ENCODE measurements at places on chromosomes 1 and 21.

DNA sequence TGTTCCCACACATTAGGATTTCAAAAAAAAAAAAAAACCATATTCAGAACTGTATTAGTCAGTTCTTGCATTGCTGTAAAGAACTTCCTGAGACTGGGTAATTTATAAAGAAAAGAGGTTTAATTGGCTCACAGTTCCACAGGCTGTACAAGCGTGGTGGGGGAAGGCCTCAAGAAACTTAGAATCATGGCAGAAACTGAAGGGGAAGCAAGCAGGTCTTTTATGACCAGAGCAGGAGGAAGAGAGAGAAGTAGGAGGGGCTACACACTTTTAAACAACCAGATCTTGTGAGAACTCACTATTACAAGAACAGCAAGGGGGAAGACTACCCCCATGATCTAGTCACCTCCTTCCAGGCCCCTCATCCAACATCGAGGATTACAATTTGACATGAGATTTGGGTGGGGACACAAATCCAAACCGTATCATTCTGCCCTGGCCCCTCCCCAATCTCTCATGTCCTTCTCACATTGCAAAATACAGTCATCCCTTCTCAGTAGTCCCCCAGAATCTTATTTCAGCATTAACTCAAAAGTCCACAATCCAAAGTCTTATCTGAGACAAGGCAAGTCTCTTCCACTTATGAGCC, 51.8 kb downstream of the POU2F1 start:
- no peak for DNase-seq

DNA sequence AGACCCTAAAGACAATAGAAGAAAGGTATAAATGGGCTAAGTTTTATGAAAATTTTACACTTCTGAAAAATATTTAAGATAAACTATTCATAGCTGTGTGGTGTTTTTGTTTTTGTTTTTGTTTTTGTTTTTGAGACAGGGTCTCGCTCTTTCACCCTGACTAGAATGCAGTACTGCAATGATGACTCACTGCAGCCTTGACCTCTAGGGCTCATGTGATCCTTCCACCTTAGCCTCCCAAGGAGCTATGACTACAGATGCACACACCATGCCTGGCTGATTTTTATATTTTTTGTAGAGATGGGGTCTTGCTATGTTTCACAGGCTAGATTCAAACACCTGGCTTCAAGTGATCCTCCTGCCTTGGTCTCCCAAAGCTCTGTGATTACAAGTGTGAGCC, 66.6 kb downstream of the PUM1 start:
- no peak for DNase-seq

- peak; percentile 19 for DNase-seq
Measured at GRCh38 chr1:90850181-90850897, 133.2 kb upstream of the BARHL2 start.

- DNase-seq, result peak; percentile 74
Measured at GRCh38 chr1:24275510-24275909, 43.6 kb upstream of the GRHL3 start.

DNA sequence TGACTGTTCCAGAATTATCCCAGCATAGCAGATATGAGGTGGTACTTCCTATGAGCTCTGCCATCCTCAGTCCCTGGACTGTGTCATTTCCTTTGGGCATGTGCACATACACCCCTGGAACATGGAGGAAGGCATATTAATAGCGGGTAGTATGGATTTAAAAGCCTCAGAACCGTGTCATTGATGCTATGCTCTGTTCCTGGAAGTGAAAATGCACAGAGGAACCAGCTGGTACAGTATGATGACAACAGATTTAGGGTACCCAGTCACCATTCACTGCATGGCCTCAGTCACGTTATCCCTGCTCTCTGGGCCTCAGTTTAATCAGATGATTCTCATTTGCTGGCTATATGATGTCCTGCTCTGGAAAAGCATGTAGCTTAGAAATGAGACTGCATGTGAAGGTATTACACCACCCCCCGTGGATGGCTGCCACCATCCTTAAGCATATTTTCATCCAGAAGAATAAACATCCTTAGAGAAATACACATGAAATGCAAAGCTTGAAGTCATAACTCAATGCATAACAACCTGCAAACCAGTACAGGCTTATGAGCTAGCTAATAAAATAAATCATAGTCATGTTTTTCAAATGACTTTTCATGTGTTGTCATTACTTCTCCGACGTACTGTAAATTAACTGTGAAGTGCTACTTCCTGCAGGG, 37.8 kb downstream of the SETD4 start:
- peak; percentile 45 for DNase-seq

- peak; percentile 83 for DNase-seq
Measured at GRCh38 chr1:115258302-115258866, 79.7 kb downstream of the NGF start.

GRCh38 chr1:34488080-34488708, 266.7 kb upstream of the GJB5 start:
- no peak for DNase-seq

DNA sequence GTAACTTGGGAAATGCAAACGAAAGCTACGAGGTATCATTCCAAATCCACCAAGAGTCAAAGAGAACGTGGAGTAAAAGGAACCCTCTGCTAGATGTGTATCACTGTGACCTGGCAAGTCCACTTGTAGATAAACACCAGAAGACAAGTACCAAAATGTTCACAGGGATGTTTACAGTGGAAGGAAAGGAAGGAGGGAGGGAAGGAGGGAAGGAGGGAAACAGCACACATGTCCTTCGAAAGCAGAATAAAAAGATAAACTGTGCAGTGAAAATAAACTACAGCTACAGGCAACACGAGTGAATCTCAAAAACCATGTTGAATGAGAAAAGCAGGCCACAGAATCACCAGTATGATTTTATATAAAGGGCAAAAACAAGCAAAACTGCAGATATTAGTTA, 59.9 kb downstream of the TP53BP2 start:
- DNase-seq, result no peak

GRCh38 chr1:88216441-88216840, 467.6 kb upstream of the PKN2 start:
- DNase-seq, result no peak

DNA sequence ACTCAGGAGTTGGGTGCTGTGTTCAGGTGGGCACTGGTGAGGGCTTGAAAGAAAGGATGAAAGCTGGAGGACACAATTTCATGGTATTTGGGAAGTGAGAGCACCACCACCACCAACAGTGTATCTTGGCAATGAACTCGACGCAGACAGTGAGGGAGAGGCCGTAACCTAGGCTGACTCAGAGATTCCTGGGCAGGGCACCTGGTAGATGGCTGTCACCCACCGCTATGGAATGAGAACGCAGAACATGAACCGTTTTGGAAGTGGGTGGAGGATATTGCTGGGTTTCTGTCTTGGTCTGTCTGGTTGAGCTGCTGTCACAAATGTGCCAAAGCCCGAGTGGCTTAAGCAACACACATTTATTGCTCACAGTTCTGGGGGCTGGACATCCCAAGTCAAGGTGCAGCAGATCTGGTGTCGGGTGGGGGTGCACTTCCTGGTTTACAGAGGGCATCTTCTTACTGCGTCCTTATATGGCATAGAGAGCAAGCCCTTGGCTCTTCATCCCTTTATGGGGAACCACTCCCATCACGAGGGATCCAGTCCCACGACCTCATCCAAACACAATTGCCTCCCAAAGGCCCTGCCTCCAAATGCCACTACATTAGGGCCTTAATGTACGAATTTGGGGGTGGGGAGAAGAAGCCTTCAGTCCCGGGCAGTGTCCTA, 246.3 kb downstream of the SIPA1L2 start:
- DNase-seq, result no peak

DNA sequence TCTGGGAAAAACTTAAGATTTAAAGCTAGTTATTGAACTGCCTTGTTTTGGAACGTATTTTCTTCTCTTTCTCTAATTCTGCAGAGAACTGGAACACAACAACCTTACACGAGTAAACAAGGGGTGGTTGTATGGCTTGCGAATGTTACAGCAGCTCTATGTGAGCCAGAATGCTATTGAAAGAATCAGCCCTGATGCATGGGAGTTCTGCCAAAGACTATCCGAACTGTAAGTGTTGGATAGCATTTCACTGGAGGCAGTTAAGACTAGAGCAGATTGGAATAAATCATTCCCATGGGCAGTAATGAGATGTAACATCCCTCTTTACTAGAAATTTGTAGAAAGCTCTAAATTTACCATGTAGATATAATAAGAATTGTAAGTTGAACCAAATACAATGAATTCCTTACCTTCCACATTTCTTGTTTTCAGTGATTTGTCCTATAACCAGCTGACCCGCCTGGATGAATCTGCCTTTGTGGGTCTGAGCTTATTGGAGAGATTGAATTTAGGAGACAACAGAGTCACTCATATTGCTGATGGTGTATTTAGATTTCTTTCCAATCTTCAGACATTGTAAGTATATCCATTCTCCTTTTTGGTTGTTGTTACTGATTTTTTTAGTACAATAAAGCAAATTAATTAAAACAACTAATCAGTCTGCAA, 22.9 kb downstream of the LRIG2 start:
- DNase-seq, result no peak

DNA sequence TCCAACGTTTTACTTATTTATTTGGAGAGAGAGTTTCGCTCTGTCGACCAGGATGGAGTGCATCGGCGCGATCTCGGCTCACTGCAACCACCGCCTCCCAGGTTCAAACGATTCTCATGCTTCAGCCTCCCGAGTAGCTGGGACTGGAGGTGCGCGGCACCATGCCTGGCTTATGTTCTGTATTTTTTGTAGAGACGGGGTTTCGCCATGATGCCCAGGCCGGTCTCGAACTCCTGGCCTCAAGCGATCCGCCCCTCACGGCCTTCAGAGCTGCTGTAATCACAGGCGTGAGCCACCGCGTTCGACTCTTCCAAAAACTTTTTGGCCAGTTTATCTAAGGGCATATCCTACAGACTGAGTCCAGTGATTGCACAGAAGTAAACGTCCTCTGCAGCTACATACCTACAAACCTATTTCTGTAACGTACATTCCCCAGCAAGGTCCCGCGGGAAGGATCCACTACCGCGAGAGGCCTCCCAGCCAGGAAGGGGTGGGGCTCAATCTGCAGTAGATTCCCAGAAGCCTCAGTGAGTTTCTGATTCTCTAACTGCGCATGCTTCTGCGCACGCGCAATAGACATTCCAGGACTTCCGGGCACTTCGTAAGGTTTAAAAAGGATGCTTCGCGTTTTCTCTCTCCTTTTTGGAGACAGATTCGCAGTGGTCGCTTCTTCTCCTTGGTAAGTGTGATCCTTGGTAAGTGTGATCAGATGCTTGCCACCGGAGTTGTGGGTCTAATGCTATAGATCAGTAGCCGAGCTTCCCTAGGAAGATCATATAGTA, at the start of gene RCC1:
Gene RCC1 (plus strand): TSS at position 638 of the 782 bp plus-strand sequence. CDS start 23,824 bp downstream, outside the sequence.
- peak; percentile 99 for DNase-seq

GRCh38 chr21:36205962-36206361, 49.3 kb downstream of the DOP1B start:
- DNase-seq, result peak; percentile 47

- DNase-seq, result no peak
Measured at GRCh38 chr1:52659356-52659755, 26.4 kb downstream of the SHISAL2A start.

Measured in EH (cell line).